Foreskin keratinocyte (primary cell): ENCODE measurements at places on chromosomes 12 and 14. TPM values are rescaled to one million over a fixed set of nuclear protein-coding genes. Genes with fewer than 3 reads are reported as not detected.

DNA sequence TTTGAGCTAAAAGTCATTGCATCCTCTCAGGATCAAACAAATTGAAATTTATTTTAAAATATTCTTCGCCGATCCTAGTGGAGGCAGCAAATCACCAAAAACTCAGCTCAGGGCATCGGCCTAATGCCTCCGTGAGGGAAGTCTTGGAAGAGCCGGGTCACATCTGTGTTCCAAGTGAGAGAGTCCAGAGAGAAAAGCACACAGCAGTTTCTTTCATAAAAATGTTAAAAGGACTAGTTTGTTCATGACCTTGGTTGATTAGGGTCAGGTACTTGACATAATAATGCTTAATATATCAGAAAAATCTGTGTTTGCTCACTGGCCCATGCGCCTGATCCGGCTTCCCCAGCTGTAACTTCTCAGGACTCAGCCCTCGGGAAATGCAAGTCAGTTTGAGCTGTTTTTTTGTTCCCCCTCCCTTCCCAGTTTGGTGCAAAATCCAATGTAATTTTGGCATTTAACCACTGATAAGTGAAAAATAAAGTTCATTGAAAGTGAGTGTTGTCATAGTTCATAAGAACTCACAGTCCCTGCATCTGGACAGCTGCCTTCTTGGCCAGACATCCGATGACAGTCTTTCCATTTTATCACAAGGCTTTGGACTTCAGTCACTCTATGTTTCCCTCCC lies 161.7 kb downstream of the CAND1 start:
- no peak for DNase-seq

GRCh38 chr12:49465132-49465531 lies 73.7 kb upstream of the KCNH3 start:
- DNase-seq: no peak

DNA sequence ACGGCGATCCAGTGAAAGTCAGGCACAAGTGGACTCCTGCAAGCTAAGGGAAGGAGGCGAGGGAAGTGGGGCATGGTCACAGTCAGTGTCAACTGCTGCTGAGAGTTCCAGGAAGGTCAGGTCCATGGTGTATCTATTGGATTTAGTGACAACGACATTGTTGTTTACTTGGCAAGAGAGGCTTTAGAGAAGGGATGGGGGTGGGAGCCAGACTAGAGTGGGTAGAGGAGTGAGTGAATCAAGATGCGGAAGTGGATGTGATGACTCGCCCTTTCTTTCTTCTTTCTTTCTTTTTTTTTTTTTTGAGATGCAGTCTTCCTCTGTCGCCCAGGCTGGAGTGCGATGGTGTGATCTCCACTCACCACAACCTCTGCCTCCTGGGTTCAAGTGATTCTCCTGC lies 12.5 kb downstream of the P2RX7 start:
- DNase-seq: no peak

GRCh38 chr12:112238441-112238840 lies 113.1 kb downstream of the TRAFD1 start:
- no peak for DNase-seq

- DNase-seq: peak; percentile 80
Measured at GRCh38 chr14:104680056-104680805, 9.2 kb upstream of the INF2 start.

- no peak for DNase-seq
Measured at GRCh38 chr14:77151918-77152588, 10.5 kb upstream of the ZDHHC22 start.

IAPP gene
- polyA plus RNA-seq: not detected in 2 replicates

DNA sequence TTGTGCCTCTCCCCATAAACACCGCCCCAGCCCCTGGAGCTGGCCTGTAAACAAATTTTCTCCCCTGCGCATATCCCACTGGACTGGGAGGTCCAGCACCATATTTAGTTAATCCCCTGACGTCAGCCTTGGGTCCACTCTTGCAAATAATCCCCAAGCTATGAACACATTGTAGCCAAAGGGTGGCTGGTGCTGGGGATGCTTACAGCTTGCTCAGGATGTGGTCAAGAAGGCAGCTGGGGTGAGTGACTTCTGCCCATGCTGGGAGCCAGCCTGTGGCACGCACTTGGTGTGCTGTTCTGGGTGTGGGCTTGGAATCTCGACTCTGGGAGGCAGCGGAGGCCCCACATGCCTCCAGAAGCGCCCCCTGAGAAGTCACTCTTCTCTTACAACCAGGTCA lies 32.1 kb downstream of the CMKLR1 start:
- DNase-seq: no peak

PTPN21 gene
- 2.8 and 3.2 TPM in 2 replicates for polyA plus RNA-seq

GRCh38 chr14:50230701-50231474 lies 490 bp downstream of the SOS2 start:
- DNase-seq: peak; percentile 83

PTHLH gene
- 215 and 270 TPM in 2 replicates for polyA plus RNA-seq

DNA sequence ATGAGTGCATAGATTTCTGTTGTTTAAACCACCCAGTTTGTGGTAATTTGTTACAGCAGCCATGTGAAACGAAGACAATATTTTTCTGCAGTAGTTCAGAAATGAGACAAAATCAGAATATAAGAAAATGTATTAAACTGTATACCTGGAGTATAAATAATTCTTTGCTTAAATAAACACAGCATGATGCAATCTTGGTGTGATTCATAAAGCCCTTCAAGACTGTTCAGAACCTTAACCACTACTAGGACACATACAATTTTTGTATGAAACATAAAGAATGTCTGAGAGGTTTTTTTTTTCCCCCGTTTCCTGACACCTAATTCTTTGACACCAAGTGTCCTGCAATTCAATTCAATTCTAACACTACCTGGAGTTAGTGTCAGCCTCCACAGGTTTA lies 10.5 kb downstream of the C12orf75 start:
- no peak for DNase-seq
